ENCODE measurements at places on chromosomes 1 and 21. TPM values are rescaled to one million over a fixed set of nuclear protein-coding genes. Genes with fewer than 3 reads are reported as not detected.
A peak's percentile ranks its signal among the peaks of the same experiment; 100 is the strongest.

DNA sequence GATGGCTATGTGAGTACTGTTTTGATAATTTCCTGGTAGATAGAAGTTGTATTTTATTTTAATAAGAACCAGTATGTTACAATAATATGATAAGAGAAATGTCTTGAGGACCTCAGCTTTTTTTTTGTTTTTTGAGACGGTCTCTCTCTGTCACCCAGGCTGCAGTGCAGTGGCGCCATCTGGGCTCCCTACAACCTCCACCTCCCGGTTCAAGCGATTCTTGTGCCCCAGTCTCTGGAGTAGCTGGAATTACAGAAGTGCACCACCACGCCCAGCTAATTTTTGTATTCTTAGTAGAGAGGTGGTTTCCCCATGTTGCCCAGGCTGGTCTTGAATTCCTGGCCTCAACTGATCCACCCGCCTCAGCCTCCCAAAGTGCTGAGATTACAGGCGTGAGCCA lies 968.1 kb upstream of the ADGRL4 start:
- no peak for DNase-seq

DNA sequence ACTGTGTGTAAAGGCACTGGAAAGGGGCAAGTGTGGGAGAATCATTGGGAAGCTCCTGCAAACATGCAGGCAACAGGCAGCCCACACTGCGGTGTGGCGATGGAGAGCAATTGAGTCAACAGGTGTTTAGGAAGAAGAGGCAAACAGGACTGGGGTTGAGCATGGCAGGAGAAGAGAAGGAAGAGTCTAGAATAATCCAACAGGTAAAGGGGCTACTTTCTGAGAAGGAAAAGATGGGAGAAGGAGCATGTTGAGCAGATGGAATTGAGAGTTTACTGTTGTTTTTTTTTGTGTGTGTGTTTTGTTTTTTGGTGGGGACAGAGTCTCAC lies 4.2 kb downstream of the DOP1B start:
- no peak for DNase-seq

DNA sequence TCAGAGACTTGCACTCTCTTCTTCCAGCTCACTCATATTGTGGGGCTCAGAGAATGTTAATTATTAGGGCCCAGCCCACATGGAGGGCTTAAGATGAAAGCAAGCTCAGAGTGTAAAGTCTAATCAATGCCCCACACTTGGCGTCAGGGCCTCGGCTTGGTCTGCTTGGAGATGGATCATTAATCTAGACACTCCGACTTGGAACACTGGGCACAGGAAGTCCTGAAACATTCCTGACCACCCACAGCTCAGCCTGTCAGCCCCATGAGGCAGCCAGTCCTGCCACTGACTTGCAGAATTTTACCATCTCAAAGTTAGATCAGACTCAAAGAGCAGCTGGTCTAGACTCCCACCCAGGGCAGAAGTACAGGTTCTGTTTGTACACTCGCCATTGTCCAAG lies 69.8 kb upstream of the TRABD2B start:
- DNase-seq: no peak

DNA sequence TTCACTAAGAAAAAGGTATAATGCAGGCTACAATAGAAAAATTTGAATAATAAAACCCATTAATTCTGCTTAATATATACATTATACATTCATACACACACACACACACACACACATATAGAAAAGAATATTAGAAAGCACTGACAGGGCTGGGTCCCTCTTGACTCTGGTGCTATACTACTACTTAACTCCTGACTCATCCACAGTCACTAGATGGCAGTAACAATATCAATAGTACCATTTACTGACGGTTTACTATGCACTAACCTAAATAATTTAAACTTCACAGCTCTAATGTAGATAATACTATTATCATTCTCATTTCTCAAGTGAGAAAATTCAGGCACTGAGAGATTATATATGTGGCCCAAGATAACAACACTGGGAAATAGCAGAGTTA lies 87.5 kb downstream of the COP1 start:
- DNase-seq: peak; percentile 39

GRCh38 chr1:24964811-24965570 lies 34.9 kb upstream of the RUNX3 start:
- no peak for DNase-seq

ITGB2 gene
- total RNA-seq: 1.6 TPM

DNA sequence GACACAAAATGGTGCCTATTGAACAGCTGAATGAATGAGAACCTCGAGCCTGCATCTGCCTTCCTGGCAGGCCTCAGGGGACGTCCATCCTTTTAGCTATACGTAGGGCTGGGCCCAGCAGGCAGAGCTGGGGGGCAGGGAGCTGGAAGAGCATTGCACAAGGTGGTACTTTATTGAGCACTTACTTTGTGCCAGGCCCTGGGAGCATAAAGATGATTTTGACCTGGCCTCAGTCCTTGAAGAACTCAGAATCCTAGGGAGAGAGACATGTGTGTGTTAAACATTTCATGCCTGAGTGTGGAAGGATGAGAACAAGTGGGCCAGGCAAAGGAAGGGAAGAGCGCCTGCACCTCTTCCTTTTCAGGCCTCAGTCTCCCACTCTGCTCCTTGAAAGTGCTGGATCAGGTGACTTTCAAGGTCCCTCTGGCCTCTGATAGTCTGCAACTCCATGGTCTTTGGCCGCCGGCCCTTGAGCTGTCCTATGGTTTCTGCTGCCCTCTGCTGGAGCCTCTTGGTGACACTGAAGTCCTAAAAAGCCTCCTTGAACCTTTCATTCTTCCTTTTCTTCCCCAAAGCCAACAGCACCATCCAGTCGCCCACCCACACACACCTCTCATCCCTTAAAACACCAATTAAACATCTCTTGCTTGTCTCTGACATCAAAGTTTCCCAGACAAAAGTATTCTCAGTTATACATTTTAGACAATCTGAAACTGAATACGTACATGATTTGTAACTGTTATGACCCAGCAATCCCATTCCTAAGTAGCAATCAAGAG lies 3.5 kb upstream of the PEAR1 start:
- DNase-seq: peak; percentile 53

DNA sequence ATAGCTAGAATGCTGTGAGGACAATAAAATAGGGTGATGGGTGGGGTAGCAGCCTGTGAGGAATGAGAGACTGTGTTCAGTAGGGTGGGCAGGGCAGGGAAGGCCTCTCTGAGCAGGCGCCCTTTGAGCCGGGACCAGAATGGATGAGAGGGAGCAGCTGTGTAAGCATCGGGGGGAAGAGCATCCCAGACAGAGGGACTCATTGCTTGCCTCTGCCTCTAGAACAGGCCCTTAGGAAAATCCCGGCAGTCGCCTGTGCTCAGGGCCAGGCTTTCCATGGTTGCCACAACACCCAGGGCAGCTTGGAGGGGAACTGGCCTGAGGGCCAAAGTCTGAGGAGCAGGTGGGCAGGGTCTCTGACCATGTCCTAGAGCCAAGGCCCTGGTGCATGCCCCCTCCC lies 774 bp downstream of the SLC2A7 start:
- DNase-seq: no peak

ATP6V0B gene
- total RNA-seq: 76.4 TPM

DNA sequence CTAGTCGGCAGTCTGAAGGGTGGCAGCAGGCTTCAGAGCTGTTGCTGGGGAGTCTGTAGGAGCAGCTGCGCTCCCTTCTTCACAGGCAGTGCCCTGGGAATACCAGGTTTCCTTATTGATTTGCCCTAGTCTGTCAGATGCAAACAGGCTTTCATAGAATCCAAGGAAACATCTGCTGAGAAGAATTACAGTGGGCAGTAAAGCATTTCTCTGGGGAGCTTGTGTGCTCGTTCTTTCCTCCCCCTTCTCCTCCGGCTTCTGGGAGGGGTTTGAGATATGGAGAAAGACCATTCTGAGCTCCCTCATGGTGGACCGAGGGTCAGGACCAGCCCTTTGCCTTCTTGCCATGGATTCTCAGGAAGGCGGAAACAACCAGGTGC lies 25.4 kb upstream of the PARP1 start:
- no peak for DNase-seq

GRCh38 chr21:41901099-41901498 lies 22.0 kb upstream of the PRDM15 start:
- DNase-seq: no peak

DNA sequence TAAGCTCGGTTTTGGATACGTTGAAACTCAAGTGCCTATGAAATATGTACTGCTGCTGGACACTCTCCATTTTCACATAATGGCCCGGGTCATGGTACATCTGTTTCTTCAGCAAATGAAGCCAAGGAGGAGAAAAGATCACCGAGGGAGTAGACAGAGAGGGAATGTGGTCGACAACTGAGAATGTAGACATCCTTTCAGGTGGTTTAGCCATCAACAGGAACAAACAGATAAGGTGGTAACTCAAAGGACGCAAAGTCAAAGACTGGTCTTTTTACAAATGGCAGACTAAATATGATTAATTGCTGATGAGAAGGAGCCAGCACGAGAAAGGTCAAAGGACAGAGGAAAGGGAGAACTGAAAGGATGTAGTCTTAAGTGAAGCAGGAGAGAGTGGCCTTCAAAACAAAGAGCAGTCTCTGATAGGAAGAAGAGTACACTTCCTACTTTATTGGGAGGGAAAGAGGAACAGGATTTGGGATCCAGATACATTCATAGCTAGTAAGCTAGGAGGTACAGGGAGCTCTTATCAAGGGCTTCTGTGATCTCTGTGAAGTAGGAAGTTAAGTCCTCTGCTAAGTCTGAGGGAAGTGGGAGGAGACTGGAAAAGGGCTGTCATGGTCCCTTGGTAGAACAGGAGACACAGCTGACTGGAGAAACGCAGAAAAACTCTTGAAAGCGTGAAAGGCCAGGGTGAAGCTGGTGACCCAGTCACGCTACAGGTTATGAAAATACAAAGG lies 28.3 kb downstream of the NUP133 start:
- DNase-seq: no peak

GJA9 gene
- 0.13 TPM for total RNA-seq

GRCh38 chr1:200699871-200700270 lies 30.2 kb upstream of the DDX59 start:
- no peak for DNase-seq

- DNase-seq: no peak
These were observed 6.3 kb upstream of the ZSCAN20 start for GRCh38 chr1:33466159-33466558.

GRCh38 chr1:92484472-92485380 lies 2.0 kb downstream of the GFI1 start:
- no peak for DNase-seq

DEGS1 gene
- 7.8 TPM for total RNA-seq

DNA sequence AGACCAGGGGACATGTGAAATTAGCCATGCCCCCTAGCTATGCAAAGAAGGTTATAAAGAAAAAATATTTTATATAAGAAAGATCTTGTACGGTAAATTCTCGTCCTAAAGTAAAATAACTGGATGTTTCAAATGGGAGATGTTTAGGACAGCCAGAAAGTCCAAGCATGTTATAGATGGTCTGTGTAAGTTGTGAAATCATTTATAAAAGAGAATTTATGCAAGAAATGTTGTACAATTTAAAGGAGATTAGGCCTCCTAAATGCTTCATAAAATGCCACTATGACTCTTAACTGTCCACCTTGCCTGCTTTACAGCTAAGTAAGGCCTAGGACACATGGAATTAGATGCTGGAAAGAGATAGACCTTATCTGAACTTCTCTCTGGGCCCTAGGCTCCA lies 118.1 kb upstream of the POGK start:
- no peak for DNase-seq

DNA sequence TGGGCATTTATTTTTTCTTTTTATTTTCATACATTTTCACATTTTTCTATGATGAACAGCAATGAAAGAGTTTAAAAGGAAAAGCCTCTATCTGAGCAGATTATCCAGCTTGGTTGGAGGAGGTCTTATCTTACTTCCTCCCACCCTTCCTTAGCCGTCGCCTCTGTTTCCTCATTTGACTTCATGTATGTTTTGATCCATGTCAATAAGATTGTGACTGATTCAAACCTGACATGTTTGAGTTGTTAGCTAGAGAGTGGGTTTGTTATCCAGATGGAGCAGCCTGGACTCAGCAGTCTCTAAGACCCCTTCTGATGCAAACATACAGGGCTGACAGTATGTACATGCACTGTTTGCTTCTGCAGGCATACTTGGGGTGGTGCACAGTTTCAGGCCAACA lies 31.2 kb downstream of the MACO1 start:
- DNase-seq: no peak

- DNase-seq: no peak
These were observed 162.0 kb upstream of the C1orf174 start for GRCh38 chr1:4062041-4062440.

DNA sequence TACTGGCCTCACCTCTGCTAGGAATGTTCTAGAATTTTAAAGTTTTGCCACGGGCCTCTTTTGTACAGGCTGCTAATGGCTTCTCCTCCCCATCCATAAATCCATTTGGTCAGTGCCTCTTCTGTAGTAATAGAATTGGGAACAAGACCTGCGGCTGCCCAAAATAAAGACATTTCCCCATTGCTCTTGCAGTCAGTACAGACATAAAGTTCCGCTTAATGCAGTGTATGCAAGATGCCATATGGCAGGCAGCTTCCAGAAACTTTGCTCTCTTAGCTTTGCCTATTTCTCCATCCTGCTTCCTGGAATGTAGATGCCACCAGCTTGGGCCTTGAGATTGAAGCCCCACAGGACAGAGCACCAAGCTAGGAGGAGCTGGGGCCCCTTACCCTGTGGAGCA lies 3.7 kb upstream of the SLC2A5 start:
- no peak for DNase-seq

DNA sequence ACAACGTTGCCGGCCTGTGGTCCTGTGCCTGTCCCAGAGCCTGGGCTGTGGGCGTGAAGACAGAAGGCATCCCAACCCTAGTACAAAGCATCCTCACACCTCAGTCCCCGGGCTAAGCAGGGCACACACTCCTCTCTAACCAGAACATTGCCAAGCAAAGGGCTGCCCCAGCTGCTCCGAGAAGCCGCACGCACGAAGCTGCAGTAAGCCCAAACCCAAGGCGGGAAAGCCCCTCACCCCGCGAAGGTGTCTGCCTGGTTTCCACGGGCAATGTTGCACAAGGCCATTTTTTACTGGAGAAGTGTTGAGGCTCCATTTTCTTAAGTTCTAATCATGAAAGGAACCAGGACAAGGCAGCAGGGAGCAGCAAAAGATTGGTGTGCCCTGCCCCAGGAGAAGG lies 519.0 kb downstream of the NPHP4 start:
- no peak for DNase-seq

DNA sequence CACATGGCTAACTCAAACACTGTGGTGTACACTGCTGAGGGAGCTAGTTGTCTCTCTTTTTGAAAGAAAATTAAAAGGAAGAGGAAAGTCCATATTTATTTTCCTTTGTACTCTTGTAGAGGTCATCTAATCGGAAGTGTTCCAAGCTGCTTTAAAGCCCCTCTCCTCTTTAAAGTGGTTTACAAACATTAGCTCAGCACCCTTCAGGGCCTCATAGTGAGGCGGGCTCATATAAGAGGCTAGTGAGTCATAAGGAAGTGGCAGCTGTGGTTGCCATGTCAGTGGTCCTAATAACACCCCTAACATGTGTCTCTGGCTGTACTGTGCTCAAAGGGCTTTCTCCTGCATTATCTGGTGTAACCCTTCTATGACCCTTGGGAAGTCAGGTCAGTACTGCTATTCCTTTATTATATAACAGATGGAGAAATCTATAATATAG lies 104.4 kb upstream of the SERBP1 start:
- peak; percentile 99 for DNase-seq

- DNase-seq: no peak
These were observed 26.7 kb downstream of the SLC2A1 start for GRCh38 chr1:42931911-42932422.

GRCh38 chr1:224267925-224268324 lies 62.0 kb downstream of the NVL start:
- DNase-seq: no peak

- DNase-seq: no peak
These were observed 51.1 kb upstream of the NTPCR start for GRCh38 chr1:232899268-232899667.

GRCh38 chr1:164452549-164452948 lies 106.4 kb upstream of the PBX1 start:
- no peak for DNase-seq

LPAR3 gene
- total RNA-seq: not detected

All from HepG2 (cell line).